ENCODE measurements at places on chromosomes 11 and 22.

- DNase-seq, result peak; percentile 94
Measured at GRCh38 chr11:64000026-64000739, 13.9 kb downstream of the OTUB1 start.

- DNase-seq, result peak; percentile 83
Measured at GRCh38 chr11:2991452-2992233, 486 bp downstream of the NAP1L4 start.

- no peak for DNase-seq
Measured at GRCh38 chr11:117668321-117668751, 128.7 kb downstream of the DSCAML1 start.

DNA sequence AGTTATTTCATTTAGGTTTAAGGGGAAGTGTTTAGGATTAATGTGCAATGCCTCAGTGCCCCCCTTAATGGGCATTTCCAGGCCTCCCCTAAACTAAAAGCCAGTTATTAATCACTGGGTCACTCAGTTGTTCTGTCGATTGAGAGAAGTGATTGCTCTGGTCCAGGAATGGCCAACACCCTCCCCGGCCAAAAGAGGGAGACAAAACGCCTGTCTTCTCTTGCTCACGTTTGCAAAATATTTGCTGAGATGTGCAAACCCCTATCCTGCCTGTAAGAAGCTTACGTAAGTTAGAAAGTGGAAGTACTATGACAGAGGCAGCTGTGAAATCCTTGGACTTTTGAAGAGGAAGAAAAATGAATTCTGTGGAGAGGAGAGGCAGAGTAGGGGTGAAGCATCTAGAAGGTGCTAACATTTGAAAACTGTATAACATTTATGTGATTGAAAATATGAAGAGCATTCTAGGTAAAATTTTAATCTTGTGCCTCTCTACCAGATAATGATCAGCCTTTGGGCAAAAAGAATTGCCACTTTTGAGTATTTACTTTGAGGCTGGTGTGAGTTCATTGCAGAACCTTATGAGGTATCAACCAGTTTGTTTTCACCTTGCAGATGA, 37.7 kb downstream of the NTM start:
- DNase-seq, result peak; percentile 83

- DNase-seq, result no peak
Measured at GRCh38 chr11:125148743-125149142, 15.8 kb upstream of the PKNOX2 start.

DNA sequence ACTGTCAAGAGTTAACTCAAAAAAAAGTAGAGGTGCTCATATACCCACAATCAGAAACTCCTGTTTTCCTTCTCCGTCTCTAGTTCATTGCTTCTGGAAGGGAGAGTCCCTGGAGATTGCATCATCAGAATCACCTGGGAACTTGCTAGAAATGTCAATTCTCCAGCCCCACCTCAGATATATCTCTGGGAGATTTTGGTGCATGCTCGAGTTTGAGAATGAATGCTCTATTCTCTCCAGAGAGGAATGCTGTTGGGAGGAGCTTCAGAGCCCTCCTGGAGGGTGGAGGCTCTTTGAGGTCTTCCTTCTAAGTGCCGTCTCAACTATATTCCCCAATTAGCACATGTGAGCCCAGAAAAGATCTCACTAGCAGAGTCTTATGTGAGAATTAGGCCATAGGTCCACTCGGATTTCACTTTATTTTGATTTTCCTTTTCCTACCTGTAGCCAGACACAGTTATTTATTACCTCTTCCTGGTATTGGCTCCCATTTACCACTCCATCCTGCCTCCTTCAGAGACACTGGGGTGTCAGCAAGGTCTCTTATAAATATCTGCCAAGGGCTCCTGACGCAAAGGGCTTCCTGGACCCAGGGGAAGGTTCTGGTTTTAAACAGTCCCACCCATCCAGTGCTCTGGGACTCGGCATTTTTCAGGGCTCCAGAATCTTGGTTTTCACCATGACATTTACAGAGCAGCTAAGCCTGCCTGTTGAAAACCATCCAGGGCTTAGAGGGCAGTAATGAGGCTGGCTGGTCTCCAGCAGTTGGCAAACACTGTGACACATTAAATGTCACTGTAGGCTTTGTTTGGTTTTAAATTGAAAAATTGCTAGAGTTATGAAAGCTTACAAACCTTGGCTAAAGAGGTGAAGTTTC, 136.2 kb downstream of the CD44 start:
- DNase-seq, result no peak

DNA sequence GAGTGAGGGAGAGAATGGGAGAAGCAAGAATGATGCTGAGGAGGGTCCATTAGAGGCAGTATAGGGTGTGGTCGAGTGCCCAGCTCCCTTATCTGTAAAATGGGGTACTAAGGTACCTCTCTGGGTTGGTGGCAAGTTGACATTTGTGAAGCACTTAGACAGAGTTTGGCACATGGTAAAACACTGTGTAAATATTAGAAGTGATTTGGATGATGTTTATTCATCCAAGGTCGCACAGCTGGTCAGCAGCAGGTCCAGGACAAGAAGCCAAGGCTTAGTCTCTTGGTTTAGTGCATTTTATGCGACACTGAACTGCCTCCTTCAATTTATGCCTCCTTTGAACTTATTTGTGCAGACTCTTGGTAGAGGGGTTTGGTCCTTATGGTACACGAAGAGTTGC, 19.4 kb downstream of the KREMEN1 start:
- DNase-seq, result no peak

DNA sequence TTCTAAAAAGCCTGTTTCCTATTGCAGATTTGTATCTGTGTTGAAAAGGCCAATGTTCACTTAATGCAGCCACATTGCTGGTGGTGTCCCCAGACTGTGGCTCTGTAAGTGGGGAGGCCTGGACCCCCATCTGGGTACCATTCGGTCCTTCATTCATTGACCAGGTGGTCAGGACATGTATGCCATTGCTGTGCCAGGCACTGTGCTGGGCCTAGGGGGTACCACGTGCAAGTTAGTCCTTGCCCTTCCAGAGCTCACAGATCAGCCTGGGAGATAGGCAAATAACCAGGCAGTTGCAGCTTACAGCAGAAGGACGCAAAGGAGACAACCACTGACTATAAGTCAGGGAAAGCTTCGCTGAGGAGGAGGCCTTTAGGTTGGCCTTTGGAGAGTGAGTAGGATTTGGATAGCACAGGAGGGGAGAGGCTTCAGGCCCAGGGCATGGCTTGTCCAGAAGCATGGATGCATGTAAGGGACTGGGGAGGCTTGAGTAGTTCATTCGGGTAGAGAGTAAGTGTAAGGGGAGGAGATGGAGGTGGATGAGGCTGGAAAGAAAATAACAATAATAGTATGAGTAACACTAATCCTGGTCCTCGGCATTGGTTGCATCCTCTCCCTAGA, 5.0 kb downstream of the PRDM11 start:
- no peak for DNase-seq

- no peak for DNase-seq
Measured at GRCh38 chr11:70112017-70112434, 33.9 kb downstream of the ANO1 start.

- no peak for DNase-seq
Measured at GRCh38 chr22:42410708-42411107, 21.5 kb downstream of the NFAM1 start.

- DNase-seq, result peak; percentile 35
Measured at GRCh38 chr11:116970485-116971292, 127.5 kb downstream of the SIK3 start.

GRCh38 chr11:9001736-9002135, 2.1 kb downstream of the NRIP3 start:
- peak; percentile 89 for DNase-seq

DNA sequence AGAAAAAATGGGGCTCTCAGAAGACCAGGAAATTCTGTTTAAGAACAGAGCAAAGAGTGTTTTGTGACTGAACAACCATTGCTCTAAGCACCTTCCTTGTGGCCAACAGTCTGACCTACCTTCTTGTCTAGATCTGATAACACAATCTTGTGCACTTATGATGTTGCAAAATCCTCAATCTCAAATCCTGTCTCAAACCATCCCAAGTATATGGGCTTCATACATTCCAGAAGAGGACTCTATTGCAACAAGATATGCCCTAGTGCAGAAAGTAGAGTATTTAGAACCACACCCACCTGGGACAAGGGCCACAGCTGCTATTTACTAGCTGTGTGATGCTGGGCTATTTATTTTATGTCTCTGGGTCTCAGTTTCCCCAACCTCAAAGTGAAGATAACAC, 27.1 kb downstream of the RASSF10 start:
- no peak for DNase-seq

DNA sequence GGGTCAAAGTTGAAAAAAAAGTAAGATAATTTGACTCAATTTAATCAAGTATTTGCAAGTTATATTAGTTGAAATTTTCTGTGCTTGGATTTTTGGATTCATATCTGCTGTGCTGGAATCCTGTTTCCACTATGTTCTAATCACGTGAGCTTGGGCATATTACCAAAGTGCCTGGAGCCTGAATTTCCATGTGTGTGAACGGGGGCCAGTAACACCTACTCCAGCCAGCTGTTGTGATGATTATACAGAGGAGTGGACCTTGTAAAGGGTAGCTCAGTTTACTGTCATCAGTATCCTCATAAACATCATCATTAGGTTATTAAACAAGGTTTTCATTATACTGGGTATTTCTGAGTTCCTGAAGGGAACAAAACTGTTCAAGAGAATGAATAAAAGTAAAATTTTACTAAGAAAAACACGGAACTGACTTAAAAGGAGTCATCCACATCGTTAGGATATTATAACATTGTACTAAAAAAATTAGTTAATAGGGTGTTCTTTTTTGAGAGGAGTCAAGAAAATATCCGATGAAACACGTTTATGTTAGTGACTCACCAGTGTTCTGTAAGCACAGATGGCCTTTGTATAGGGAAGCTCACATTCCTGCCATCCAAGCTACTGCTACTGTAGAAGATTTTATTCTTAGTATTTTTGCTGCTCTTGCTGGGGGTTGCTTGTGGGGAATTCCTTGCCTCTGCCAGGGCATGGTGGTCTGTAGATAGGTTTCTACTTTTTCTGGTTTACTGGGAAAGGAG, 144.1 kb downstream of the ARHGAP42 start:
- DNase-seq, result no peak

DNA sequence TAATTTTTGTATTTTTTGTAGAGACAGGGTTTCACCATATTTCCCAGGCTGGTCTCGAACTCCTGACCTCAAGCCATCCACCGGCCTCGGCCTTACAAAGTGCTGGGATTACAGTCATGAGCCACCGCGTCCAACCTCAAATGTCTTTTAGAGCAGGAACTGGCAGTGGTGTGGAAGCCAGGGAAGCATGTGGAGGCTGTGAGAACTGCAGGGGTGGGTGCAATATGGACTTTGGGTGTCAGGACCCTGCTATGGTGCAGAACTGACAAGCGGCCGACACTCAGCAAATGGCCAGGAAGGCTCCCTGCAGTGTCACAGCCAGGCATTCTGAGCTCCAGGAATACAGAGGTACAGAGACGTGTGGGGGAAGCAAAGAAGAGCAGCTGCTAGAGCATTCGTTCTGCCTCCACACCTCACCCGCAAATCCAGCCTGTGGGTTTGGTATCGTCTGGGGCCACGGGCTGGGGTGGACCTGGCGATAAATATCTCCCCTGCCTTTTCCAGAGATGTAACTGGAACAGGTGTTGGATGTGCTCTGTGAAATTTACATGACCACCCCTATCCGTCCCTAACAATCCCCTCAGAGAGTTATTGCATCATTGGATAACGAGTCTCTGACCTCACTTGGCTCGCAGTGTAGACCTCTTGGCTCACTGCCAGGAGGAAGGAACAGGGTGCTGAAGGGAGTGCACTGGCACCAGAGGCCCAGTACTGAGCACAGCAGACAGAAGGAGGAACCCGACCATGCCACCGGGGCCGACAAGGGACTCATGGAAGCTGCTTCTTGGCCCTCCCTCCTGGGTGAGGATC, 624.7 kb upstream of the B3GAT1 start:
- no peak for DNase-seq

DNA sequence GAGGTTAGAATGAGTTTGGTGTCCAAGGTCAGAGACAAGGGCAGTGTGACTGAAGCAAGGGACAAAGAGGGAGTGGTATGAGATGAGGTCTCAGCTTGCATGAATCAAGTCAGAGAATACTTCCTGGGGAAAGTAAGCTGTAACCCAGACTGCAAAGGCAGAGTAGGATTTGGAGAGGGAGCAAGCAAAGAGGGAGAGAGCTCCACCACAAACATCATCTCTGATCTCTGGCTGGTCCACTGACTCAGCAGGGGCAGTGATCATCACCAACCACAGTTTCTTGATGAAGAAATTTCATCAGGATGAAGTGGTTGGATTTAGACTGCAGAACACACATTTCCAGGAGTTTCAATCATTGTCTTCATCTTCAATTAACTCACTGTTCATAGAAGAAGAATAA, 54.9 kb upstream of the HMGXB4 start:
- DNase-seq, result no peak

DNA sequence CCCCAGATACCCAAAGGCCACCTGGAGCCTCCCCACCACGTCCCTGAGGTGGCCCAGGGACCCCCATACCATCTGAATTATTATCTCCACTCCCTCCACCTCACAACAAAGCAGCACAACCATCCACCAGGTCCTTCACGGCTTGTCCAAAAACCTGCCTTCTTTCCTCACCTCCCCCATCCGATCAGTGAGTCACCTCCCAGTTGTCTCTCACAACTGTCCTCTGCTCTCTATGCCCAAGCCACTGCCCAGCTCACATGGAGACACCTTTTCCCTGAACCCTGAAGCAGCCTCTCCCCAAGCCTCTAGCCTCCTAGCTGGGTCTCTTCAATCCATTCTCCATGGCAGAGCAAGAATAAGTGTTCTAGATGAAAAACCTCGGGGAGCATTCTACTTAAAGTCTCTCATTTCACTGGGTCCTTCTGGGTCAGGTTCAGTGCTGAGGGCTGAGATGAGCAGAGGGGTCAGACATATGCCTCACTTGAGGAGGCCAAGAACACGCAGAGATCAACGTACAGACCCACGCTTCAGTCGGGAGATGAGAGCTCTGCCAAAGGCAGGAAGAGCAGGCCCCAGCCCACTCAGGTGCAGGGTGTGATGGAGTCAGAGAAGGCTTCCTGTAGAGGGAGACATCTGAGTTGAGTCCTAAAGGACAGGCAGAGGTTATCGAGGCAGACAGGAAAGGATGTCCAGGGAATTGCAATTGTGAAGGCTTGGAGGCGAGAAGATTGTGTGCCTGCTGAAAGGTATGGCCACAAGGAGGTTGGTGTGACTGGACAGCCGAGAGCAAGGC, 74.7 kb downstream of the PDE2A start:
- DNase-seq, result no peak

DNA sequence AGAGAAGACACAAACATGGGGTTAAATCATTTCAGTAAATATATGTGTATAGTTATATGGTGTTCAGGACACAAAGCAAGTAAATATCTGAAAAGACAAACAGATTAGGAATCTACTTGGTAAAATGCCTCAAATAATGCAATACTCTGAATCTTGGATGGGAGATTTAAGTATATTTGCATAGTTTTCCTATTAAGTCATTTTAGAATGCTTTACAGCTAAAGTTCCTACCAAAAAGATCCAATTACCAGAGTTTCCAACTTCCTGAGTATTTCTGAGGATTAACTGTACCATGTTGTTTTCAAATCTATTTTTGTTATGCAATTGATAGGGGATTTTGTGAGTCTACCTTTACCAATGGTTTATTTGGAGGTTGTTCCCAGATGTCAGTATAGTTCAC, 424.4 kb upstream of the CCDC179 start:
- DNase-seq, result no peak

- DNase-seq, result peak; percentile 92
Measured at GRCh38 chr22:41021613-41022454, 70.6 kb upstream of the EP300 start.

Data from suppressor macrophage treated with lipopolysaccharide for 1 hour (primary cell).